DMS79 treated with DMSO at 0.1 percent for 48 hours (cell line): ENCODE measurements at places on chromosomes 5 and 9.

- DNase-seq, result no peak
Observed at GRCh38 chr5:178192244-178192643, 5.1 kb upstream of the GMCL2 start.

DNA sequence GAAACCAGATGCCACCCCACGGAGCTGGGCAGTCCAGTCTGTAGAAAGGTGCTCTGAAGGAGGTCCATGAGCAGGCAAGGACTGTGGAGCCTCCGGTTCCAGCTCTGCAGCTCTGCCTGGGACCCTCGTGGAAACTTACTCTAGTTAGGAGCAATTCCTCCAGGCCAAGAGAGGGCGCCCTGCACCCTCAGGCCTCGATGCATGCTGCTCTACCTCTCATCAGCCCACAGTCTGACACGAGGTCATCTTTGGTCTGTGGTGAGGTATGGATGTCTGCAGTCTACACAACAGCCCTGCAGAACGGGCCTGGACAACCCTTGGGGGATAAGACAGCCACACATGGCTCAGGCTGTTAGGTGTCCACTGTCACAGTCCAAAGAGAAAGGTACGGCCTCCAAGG lies 50.6 kb upstream of the UBTD2 start:
- no peak for DNase-seq

GRCh38 chr9:27329291-27329690 lies 32.3 kb upstream of the EQTN start:
- no peak for DNase-seq

DNA sequence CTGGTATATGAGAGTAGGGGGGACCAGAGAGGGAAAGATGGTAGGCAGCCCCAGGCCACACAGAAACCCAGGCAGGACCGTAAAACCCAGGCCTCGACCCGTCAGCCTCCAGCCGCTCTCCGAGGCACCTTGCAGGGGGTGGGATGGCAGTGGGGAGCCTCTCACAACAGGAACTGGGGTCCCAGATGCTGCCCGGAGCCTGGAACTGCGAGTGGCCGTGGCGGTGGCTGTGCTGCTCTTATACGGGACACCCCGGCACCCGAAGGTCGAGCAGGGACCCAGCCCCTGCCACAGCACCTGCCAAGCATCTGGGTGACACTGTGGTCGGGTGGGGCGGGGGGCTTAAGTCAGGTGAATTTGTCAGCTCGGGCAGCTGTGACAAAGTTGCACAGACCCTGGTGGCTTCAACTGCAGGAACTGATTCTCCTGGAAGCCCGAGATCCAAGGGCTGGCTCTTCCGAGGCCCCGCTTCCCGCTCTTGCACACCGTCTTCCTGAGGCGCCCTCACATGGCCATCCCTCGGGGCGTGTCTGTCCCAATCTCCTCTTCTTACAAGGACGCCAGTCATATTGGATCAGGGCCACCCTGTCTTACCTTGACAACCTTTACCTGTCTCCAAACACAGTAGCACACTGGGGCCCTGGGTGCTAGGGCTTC lies 47.6 kb upstream of the EGFL7 start:
- no peak for DNase-seq

- no peak for DNase-seq
Observed at GRCh38 chr5:135203019-135203418, 169.0 kb upstream of the PITX1 start.

- DNase-seq, result no peak
Observed at GRCh38 chr5:83889971-83890745, 169.5 kb upstream of the HAPLN1 start.

GRCh38 chr9:3455717-3456116 lies 70.1 kb downstream of the RFX3 start:
- DNase-seq, result peak; percentile 15

DNA sequence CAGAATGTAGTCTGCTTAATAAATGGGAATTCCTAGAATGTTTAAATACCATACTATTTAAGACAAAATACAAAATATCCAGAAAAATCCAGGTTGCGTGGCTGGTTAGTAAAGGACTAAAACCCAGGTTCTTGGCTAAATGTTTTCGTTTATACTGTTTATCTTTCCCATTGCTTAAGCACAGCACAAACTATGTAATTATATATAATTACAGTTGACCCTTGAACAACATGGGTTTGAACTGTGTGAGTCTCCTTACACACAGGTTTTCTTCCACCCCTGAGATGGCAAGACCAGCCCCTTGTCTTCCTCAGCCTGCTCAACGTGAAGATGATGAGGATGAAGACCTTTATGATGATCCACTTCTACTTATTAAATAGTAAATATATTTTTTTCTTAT lies 24.7 kb downstream of the XPA start:
- DNase-seq, result no peak

GRCh38 chr5:123561230-123561629 lies 49.3 kb downstream of the CSNK1G3 start:
- no peak for DNase-seq
